ENCODE measurements at places on chromosomes 7 and 10.

DNA sequence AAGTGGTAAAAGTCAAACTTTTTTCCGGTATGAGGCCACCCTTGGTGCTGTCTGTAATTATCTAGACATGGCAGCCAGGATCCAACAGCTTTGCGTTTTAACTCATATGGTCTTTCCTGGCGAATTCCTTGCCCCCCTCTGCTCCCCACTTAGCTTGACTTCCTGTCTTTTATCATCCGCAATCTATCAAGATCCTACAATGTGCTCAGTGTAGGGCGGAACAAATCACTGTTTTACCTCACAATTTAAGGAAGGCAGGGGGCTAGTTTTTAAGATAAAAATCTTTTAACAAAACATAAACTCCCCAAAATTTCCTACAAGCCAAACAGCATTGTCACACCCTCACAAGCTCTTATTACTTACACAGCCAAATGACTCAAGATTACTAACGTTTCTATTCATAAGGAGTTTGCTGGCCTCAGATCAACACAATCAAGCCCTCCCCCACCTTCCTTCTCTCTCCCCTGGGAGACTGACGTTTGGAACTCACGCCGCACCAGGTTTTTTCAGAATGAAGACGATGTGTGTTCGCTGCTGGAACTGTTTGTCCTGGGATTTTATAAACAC lies 1.3 kb upstream of the CDK14 start:
- H3K27me3 ChIP-seq = peaks cover 24% of the 10 kb centered on the region
- H3K27ac ChIP-seq = no peak overlapping the region
- no peak for DNase-seq

GRCh38 chr7:104845557-104845956 lies 168.4 kb upstream of the KMT2E start:
- H3K27me3 ChIP-seq = no peaks in the 10 kb centered on the region
- no peak for DNase-seq
- H3K4me1 ChIP-seq = no peaks in the 10 kb centered on the region

GRCh38 chr7:69808391-69808790 lies 210.1 kb downstream of the AUTS2 start:
- DNase-seq = no peak
- H3K4me1 ChIP-seq = peaks cover 6% of the 10 kb centered on the region
- H3K36me3 ChIP-seq = no peaks in the 10 kb centered on the region
- H3K27me3 ChIP-seq = no peaks in the 10 kb centered on the region
- no peak overlapping the region for H3K4me3 ChIP-seq

DNA sequence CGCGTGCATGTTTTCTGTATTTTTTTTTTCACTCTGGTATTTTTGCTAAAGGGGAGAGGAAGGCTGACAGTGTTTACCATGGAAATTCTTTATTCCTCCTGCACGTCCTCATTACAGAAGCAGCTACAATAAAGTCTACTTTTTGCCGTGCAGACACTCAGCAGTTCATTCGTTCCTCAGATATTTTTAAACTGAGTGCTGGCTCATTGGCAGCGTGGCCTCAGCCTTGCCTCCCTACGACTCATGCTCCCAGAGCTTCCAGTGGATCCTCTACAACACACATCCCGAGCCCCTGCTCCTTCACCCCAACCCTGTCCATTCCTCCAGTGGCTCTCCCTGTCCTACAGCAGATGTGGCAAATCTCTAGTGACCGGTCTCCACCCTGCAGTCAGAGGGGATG lies 239.2 kb upstream of the ZMIZ1 start:
- H3K36me3 ChIP-seq = no peaks in the 10 kb centered on the region
- no peak for DNase-seq

DNA sequence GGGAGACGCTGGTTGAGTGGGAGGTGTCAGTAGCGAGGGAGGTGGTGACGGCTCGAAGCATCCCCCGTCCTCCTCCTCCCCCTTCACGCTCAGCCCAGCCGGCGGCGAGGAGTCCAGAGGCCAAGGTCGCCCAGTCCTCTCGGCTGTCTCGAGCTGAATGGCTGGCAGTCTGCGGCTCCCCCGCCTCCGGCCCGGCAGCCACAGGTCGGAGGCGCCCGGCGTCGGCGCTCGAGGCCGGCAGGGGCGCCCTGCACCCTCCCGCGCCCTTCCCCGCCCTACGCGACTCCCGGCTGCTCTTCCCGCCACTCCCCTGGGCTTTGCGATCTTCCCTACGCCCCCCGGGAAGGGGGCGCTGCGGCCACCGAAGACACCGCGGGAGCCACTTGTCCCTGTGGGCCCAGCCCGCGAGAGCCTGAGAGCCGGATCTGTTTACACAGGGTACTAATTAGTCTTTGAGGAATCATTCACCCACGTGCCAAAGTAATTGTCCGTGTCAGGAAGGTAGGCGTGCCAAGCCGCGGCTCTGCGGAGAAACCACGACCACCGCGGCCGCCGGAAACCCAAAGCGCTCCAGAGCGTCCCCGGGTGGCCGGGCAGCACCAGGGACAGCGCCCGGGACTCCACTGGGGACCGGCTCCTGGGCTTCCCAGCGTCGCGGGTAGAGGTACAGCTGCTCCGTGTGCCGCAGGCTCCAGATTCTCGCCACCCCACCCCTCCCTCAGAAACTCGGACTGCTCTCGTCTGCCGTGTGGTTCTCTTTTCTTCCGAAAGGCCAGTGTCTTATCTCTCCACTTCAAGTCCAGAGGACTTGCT lies at the start of gene NXPH1:
TSS of gene NXPH1 (plus strand) at position 133 of the 813 bp plus-strand sequence.
- peaks cover 70% of the 10 kb centered on the region for H3K27me3 ChIP-seq
- no peaks in the 10 kb centered on the region for H3K4me1 ChIP-seq
- no peak for DNase-seq
- no peak within 1 kb of the TSS for H3K27ac ChIP-seq

GRCh38 chr7:158458716-158459282 lies 128.8 kb downstream of the PTPRN2 start:
- no peaks in the 10 kb centered on the region for H3K36me3 ChIP-seq
- no peak overlapping the region for H3K4me3 ChIP-seq
- H3K27ac ChIP-seq = no peak overlapping the region
- DNase-seq = no peak
- no peaks in the 10 kb centered on the region for H3K27me3 ChIP-seq

DNA sequence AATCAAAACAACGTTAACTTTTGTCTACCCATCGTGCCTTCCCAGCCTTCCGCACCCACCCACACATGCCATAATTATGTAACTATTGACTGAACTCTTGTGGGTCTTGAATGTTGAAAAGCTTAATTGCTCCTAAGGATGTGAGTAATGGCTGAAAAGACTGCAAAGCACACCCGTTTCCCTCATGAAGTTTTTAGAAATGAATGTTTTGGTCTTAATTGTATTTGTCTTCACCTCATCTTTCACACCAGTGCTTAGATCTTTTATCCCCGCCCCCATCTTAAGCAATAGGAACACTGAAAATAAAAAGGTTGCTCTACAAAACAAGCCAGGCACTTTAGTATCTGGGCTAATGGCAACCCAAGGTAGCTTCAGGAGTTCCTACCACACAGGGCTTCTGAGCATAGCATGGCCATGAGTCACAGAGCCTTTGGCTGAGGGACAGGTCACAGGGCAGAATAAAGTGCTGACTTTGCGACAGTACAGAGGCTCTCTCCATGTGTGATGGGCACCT lies 690.5 kb downstream of the PARD3 start:
- no peak overlapping the region for H3K4me3 ChIP-seq
- H3K36me3 ChIP-seq = no peaks in the 10 kb centered on the region
- H3K27me3 ChIP-seq = no peaks in the 10 kb centered on the region

Data from thymus (tissue), 14 donors.